Brain pericyte (primary cell): ENCODE measurements at places on chromosomes 6 and 20.

DNA sequence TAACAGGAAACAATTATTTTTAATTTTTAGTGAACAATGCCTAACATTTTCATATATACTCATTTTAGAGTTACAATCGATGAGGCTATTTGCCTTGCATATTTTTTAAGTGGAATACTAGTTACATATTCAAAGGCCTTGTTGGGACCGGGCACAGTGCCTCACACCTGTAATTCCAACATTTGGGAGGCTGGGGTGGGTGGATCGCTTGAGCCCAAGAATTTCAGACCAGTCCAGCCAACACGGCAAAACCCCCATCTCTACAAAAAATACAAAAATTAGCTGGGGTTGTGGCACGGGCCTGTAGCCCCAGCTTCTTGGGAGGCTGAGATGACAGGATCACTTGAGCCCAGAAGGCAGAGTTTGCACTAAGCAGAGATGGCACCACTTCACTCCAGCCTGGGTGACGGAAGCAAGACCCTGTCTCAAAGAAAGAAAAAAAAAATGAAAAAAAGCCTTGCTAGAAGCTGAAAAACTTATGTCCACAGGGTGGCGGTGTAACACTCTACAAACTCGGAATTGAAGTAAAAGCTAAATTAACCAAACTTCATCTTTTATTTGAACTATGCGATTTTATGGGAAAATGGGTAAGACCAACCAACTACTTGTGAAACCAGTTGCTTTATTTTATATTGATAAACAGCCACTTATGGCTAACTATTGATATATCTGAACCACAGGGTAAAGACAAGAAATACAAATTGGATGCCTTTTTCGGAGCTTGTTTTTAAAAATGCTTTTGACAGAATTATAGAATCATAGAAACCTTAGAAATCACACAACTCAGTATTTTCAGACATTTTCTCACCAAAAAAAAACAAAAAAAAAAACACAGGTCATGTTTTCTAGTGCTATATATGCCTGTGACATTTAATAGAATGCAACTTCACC, 24.1 kb upstream of the ROS1 start:
- peak; percentile 29 for DNase-seq

- DNase-seq = no peak
Measured at GRCh38 chr6:32637219-32637880, at the start of gene HLA-DQA1. Gene HLA-DQA1, plus strand, starts transcription at chr6:32637406. Its CDS starts 53 bp downstream, at chr6:32637459.

- DNase-seq = no peak
Measured at GRCh38 chr6:165664559-165665383, 1.7 kb upstream of the PDE10A start.

GRCh38 chr20:49948809-49949507, 12.8 kb downstream of the RNF114 start:
- DNase-seq = peak; percentile 82

DNA sequence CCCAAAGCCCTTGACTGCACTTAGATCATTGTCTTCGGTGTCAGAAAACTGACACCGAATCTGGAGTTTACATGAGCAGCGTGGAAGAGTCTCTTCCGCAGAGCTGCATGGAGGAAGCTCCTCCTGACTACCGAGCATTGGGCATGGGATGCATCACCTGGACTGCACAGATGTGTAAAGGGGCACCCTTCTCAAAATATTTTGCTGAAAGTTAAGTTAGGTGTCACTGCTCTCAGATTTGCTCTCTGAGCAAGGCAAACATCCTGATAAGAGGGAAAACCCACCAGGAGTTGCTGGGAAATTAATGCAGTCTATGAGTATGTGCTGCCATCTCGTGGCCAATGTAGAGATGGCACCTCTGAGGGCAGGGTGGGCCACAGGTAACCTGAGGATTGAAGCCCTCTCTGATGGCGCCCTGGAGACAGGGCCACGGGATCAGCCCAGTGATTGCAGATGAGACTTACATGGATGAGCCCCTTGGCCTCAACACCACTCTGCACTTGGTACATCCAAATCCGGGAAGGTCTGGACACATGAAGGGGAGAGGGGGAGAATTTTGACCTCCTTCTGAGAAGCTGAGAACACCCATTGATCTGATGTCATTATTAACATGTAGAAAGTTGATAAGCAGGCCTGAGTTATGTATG, 129.9 kb downstream of the LPA start:
- DNase-seq = peak; percentile 27

DNA sequence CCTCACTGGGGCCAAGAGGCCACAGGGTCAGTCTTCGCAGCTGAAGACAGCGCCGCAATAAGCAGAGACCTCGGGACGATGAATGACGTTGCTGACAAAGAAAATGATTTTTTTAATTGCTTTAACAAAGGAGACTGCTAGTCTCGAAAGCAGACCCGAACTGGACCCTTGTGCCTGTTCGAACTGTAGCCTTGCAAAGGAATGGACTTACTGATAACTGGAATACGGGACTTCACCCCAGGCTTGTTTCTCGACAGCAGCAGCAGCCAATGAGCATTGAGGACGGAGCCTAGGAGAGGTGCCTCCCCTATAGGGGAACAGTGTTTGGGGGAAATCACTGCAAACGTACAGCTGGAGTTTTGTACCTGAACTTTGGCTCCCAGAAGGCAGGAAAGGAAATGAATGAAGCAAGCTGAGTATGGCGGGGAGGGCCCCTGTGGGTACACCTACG, 1.3 kb upstream of the TAF4 start:
- no peak for DNase-seq

DNA sequence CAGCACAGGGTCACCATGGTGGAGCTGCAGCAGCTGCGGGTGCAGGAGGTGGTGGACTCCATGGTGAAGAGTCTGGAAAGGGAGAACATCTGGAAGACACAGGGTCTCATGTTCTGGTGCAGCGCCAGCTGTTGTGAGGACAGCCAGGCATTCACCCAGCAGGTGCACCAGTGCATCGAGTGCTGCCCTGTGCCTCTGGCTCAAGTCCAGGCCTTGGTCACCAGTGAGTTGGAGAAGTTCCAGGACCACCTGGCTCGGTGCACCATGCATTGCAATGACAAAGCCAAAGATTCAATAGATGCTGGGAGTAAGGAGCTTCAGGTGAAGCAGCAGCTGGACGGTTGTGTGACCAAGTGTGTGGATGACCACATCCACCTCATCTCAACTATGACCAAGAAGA, 22.9 kb upstream of the RIPK1 start:
- no peak for DNase-seq

- DNase-seq = peak; percentile 41
Measured at GRCh38 chr20:62888406-62888805, 26.8 kb upstream of the TCFL5 start.
